Activated naive CD4-positive, alpha-beta T cell (primary cell): ENCODE measurements at places on chromosomes 13 and 19.
A peak's percentile ranks its signal among the peaks of the same experiment; 100 is the strongest.

- peak; percentile 45 for DNase-seq
Observed at GRCh38 chr13:41311406-41312175, 524 bp downstream of the NAA16 start.

DNA sequence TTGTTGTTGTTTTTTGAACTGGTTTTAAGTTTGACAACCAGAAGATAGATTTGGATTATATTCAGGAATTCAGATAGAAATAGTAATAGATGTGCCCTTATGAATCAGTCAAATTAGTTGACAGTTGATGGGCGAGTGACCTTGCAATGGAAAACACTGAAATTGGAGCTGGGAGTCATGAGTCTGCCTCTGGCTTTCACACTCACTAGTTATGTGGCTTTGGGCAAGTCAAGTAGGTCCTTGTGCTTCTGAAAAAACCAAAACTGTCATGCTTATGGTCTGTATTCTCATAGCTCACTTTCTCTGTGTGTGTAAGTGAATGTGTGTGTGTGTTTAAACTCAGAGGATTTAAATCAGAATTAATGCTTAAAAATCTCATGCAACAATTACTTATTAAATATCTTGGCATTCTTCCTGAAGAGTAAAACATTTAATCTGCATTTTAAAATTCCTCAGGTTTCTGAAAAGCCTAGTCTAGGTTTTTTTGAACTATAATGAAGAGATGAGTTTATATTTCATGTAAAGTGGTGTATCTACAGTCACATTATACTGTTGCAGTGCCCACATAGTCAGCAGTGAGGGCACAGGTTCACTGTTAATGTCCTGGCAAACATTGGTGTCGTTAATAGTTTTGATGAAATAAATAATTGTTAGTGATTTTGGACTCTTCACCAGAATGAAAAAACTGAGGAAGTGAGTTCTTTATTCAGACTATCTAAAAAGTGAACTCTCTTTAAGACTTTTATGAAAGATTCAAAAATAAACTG, 32.5 kb downstream of the UCHL3 start:
- DNase-seq, result no peak

DNA sequence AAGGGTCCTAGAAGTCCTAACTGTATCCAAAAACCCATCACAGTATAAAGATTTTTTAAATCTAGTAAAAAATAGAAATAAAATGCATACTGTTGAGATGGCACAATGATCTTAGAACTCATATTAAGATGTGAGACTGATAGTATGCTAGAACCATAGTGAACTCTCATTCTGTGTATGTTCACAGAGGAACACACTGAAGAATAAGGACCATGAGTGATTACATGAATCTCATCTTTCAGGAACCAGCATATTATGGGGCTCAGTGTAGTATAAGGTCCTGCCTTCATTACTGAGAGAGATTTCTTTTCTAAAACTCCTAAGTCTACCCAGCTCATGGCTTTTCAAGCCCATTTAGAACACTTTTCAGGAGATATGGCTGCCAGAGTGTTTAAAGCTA, 59.8 kb upstream of the RFC3 start:
- DNase-seq, result no peak

DNA sequence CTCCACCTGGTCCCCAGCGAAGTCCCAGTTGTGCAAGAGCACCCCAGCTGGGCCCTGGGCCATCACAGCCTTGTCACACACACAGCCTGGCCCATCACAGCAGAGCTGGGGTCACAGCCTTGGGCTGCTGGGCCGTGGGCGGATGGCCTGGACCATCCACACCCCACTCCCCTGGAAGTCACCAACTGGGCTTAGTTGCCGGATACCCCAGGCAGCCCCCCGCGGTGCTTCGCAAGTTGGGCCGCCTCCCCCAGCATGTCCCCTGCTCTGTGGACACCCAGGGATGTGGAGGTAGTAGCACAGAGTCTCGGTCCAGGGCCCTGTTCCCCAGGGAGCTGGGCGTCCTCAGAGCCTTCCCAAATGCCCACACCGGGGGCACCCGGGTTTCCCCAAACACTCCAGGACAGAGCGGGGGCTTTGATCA, 4.5 kb upstream of the ZNF554 start:
- no peak for DNase-seq

GRCh38 chr13:68535329-68535728, 1305.2 kb upstream of the PCDH9 start:
- DNase-seq, result no peak

- DNase-seq, result no peak
Observed at GRCh38 chr13:61463024-61463423, 47.4 kb upstream of the PCDH20 start.

DNA sequence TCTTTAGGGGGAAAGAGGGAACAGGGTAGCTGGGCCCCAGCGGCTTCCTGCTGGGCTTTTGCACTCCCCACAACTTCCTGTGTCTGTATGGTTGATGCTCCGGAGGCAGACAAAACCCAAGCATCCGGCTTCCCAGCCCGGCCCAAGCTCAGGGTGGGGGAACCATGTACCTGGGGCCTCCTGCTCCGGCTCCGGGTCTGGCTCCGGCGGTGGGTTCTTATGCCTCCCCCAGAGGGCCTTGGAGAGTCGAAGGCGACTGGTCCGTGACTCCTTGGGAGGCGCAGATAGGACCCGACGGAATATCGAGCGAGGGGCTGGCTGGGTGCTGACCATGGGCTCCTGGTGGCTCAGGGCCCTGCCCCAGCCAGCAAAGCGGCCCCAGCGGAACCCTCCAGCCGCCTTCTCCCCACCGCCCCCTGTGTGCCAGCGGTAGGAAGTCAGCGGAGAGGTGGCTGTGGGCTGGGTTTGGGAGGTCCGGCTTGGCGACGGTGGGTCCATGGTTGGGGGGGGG, 428 bp downstream of the RASAL3 start:
- peak; percentile 73 for DNase-seq

GRCh38 chr13:81406022-81406421, 1065.1 kb upstream of the SPRY2 start:
- no peak for DNase-seq

DNA sequence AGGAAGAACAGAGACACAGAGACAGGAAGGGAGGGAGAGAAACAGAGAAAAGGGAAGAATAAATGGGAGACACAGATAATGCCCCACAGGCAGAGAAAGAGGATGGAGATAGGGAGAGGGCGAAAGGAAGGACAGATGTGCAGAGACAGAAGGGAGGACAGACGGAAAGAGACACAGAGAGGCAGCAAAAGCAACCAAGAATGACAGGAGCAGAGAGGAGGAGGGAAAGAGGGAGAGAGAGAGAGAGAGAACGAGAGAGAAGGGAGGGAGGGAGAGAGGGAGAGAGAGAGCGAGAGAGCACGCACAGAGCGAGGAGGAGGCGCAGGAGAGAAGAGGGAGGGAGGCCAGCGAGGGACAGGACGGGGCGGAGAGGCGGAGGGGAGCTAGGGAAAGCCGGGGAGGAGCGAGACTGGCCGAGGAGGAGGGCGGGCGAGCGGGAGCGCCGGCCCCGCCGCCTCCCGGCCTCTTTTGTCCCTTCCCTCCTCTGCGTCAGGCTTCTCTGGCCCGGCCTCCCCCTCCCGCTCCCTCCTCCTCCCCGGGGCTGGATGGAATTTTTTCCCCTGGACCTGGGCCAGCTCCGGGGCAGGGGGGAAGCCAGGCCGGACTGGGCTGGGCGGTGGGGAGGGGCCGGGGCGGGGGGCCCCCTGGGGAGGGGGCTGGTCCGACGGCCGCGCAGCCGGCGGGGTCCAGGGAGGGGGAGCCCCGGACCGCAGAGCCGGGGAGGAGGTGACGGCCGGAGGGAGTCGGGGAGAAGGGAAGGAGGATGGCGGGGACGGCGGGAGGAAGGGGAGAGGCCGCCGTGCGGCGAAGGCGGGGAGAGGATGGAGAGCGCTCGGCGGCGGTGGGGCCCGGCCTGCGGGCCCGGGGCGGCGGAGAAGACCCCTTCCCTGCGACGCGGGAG, 4.2 kb upstream of the SPACA6 start:
- no peak for DNase-seq
